Endothelial cell of umbilical vein (primary cell): ENCODE measurements at places on chromosomes 2 and 18. TPM values are rescaled to one million over a fixed set of nuclear protein-coding genes. Genes with fewer than 3 reads are reported as not detected.

Gene WIPF1
- total RNA-seq = 42.0 and 44.2 TPM in 2 replicates

Gene ANKRD30BL
- total RNA-seq = not detected in 2 replicates

Gene SLC4A5
- 0.97 and 1.2 TPM in 2 replicates for total RNA-seq

Gene PXDN
- total RNA-seq = 248 and 308 TPM in 2 replicates

Gene RTN4
- total RNA-seq = 472 and 486 TPM in 2 replicates

Gene BOK
- total RNA-seq = 52.4 and 76.0 TPM in 2 replicates

Gene THSD7B
- total RNA-seq = 0.04 TPM in 1 of 2 replicates, not detected in the other

GRCh38 chr2:61177727-61178549, 15.9 kb downstream of the C2orf74 start:
- H3K27ac ChIP-seq = peak overlapping the region; percentile 71
- peaks cover 2% of the 10 kb centered on the region for H3K27me3 ChIP-seq
- peaks cover 32% of the 10 kb centered on the region for H3K4me1 ChIP-seq
- H3K36me3 ChIP-seq = no peaks in the 10 kb centered on the region

DNA sequence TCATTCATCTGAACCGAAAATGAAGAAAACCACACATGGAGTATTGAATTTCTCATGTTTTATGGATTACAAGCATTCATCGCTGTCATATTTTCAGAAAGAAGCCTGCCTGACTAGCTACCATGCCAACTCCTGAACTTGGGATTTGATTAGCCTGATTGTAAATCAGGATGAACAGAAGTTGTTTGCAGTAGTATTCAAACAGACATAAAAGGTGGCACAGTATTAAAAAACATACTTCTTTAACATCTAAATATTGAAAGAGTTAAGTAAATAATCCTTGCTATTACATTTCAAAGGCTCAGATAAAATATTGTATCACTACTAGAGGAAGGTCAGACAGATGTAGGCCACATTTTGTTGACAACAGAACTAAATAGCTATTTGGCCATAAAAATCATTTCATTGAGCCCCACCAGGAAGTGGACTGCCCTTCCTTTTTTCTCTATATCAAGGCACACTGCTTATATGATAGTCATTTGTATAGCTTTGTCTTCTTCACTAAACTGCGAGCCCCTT, 21.6 kb downstream of the SLC38A11 start:
- H3K27ac ChIP-seq = no peak overlapping the region
- no peaks in the 10 kb centered on the region for H3K4me1 ChIP-seq
- H3K27me3 ChIP-seq = no peaks in the 10 kb centered on the region
- H3K4me3 ChIP-seq = no peak overlapping the region
- H3K36me3 ChIP-seq = no peaks in the 10 kb centered on the region

GRCh38 chr2:233338046-233338445, 16.2 kb upstream of the DGKD start:
- peaks cover 2% of the 10 kb centered on the region for H3K27me3 ChIP-seq
- no peaks in the 10 kb centered on the region for H3K36me3 ChIP-seq
- H3K27ac ChIP-seq = no peak overlapping the region
- H3K4me3 ChIP-seq = no peak overlapping the region

GRCh38 chr2:237081596-237081995, 4.1 kb upstream of the COPS8 start:
- peaks cover 2% of the 10 kb centered on the region for H3K4me1 ChIP-seq
- H3K27ac ChIP-seq = no peak overlapping the region
- H3K36me3 ChIP-seq = no peaks in the 10 kb centered on the region
- no peak overlapping the region for H3K4me3 ChIP-seq

DNA sequence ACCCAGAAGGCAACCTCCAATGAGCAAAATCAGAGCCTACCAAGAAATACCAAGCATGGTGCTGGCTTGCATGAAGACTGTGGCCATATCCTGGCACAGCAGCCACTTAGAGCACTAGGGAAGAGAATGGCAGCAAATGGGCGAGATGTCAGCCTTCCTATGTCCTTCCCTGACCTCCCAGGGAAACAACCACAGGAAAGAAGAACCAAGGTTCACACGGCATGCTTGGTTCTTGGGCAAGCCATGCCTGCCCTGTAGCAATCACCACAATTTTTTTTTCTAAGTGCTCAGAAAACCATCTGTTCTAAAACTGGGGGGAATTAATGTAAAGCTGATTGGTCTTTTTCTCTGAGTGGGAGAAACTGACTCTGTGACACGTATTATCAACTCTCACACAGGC, 27.8 kb downstream of the GALNT14 start:
- H3K27me3 ChIP-seq = no peaks in the 10 kb centered on the region
- H3K36me3 ChIP-seq = no peaks in the 10 kb centered on the region
- no peak overlapping the region for H3K27ac ChIP-seq
- no peaks in the 10 kb centered on the region for H3K4me1 ChIP-seq
- DNase-seq = no peak

DNA sequence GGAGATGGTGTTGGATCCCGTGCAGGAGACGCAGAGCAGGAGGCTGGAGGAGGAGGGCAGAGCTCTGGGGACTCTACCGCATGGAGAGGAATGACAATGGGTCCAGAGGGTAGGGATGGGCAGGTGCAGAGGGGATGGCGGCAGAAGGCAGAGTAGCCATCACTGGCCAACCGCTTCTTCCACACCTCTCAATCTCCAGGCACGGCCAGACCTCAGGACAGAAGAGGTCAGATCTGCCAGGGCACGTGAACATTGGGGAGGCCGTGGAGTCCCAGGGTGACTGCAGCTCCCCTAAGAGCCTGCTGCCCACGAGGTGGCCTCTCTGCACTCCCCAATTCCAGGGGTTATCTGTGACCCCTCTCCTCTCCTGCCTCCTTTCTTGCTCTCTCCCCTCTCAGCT, 162.7 kb upstream of the HDAC4 start:
- H3K27me3 ChIP-seq = no peaks in the 10 kb centered on the region
- no peak overlapping the region for H3K4me3 ChIP-seq
- H3K36me3 ChIP-seq = no peaks in the 10 kb centered on the region
- no peaks in the 10 kb centered on the region for H3K4me1 ChIP-seq
- H3K27ac ChIP-seq = no peak overlapping the region
- no peak for DNase-seq
